Ammon's horn (tissue), 1 donor: ENCODE measurements at places on chromosomes 7 and 10.
A peak's percentile ranks its signal among the peaks of the same experiment; 100 is the strongest.

DNA sequence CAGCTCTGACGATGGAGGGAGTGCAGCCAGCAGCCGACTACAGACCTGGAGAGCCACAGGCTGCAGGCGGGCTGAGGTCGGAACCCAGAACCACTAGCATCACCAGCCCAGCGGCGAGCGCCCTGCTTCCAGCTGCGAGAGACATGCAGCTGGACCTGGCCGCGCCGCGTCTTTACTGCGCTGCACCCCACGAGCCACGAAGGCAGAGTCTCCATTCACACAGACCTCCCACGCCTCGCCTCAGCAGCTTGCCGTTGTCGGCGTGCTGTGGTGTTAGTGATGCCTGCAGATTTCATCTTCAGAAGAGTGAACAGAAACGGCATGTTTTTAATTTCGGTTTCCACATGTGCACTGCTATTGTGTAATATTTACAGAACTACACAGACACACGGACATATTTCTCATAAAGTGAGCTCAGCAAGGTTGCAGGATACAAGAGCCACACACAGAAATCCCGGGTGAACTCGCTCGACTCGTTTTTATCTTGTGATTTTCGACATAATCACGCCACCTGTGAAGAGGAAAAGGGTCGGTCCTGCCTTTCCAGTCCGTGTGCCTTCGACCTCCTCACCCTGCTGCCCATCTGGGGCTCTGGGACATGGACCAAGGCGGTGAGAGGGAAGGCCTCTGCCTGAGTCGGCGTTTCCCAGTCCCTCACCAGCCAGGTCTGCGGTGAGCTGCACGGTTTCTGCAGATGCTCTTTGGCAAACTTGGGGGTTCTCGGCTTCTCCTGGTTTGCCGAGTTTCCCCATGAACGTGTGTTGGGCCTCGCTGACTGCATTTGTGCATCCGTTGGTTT, 252.2 kb downstream of the ELFN1 start:
- DNase-seq, result peak; percentile 40

DNA sequence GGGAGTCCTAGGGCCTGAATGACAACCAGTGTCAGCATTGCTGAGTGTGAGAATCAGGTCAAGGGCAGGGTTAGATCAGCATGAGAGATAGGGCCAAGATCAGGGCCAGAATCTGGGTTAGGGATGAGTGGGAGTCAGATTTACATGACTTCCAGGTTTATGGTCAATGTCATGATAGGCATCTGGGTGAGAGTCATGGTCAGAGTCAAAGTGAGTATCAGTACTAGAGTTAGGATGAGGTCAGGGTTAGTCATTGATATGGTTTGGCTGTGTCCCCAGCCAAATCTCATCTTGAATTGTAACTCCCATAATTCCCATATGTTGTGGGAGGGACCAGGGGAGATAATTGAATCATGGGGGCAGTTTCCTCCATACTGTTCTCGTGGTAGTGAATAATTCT, 12.3 kb downstream of the MRPS24 start:
- no peak for DNase-seq

DNA sequence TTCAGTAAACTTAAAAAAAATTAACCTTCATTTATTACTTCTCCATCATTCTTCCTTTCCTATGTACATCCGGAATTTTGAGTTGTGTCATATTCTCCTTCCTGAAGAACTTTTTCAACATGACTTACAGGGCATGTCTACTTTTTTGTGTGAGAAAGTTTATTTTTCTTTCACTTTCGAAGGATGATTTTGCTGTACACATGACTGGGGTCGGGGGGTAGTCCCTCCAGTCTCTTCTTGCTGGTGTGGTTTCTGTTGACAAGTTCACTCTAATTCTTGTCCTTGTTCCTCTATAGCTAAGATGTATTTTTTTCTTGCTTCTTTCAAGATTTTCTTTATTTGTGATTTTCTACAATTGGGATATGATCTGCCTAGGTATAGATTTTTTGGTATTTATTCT, 55.8 kb downstream of the INPP5A start:
- no peak for DNase-seq

DNA sequence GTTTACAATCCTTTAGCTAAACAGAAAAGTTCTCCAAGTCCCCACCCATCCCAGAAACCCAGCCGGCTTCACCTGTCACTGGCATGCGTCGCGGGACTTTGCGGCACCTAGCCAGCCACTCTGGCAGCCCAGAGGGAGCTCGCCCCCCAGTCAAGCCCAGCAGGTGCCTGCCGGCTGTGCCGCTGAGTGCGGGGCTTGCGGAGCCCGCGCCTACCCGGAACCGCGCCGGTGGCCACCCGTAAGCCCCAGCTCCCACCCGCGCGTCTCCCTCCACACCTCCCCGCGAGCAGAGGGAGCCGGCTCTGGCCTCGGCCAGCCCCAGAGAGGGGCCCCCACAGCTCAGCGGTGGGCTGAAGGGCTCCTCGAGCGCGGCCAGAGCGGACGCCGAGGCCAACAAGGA, 446.1 kb downstream of the GRM8 start:
- DNase-seq, result no peak

- peak; percentile 77 for DNase-seq
Observed at GRCh38 chr10:6300106-6300783, 97.5 kb downstream of the PFKFB3 start.

DNA sequence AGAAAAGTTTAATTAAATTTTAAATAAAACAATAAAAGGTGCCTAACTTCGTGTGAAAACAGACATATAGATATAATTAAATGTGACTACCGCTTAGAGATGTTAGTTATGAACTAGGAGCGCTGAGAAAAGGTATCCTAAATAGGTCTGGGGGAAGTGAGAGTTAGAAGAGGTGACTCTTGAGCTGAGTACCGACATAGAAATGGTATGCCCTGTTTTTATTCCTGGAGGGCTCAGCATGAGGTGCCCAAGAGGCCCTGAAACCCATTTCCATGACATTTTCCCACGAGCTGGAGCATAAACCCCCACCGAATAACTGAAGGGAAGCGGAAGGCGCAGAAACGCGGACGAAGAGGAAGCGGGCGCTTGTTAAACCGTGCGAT, 433 bp upstream of the STARD3NL start:
- DNase-seq, result no peak

DNA sequence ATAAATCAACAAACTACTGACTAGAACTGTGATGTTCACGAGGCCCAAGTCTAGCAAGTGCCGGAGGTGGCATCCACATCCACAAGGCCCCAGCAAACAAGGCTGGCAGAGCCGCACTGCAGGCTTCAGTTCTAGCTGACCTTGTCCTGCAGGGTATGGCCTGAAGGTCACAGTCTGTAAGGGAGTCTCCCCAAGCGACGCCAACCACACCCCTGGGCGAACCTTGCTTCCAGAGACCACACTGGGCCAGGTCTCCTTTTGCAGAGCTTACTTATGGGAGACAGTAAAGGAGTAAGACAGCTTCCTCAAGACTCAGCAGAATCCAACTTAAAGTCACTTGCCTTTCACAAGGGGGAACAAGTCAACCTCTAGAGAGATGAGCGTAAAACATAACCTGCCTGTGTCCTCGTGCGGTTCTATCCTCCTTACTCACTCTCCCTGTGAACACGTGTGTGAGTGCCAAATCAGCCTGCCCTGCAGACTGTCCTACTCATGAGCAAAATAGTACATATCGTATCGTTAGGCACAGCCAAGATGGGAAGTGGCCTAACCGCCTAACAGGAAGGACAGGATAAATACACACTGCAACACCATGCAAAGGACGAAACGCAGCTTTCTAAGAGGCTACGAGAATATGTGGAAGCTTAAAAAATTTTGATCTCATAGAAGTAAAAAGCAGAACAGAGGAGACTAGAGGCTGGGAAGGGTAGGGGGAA, 22.7 kb downstream of the FAM53B start:
- peak; percentile 81 for DNase-seq

DNA sequence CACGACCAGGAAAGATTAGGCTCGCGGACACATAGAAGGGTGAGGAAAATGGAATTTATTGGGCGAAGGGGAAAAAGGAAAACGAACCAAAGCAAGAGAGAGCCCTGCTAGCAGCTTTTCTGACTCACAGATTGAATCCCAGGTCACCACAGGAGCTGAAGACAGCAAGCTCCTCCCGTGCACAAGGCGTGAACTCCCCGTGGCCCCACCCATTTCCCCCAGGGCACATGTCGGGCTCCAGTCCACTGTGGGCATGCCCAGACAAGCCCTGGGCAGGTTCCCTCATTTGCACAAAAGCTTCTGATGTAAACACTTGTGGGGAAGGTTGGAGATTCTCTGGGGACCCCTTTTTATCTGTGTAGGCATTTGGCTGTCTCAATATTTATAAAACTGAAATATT, 582.4 kb downstream of the SUGCT start:
- DNase-seq, result no peak

DNA sequence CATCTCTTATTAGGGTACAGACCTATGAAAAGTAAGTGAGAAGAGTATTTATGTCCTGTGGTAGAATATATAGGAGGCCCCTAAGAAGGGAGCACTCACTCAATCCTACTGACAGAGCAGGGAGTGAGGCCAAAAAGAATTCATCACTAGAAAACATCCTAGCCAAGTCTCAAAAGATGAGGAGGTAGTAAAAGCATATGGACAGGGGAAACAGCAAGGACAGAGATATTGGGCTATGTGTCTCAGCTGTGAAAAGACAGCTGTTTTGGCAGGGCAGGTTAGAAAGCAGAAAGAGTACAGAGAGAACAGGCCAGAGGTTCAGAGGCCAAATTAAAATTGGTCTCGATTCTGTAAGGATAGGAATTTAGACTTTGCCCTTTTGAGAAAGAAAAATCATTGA, 548.3 kb upstream of the ANKRD30A start:
- DNase-seq, result no peak

DNA sequence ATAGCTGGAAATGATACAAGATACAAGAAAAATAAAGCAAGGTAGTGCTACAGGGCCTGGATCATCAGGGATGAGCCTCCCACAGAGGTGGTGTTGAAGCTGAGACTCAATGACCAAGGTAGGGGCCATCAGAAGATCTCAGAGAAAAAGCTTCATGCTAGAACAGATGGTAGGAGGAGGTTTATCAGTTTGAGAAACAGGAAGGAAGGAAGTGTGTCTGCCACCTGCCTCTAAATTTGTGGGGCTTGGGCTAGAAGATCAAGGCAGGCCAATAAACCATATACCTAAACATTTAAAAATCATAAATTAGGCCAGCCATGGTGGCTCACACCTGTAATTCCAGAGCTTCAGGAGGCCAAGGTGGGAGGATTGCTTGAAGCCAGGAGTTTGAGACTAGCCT, 410.8 kb upstream of the PRKCQ start:
- no peak for DNase-seq

DNA sequence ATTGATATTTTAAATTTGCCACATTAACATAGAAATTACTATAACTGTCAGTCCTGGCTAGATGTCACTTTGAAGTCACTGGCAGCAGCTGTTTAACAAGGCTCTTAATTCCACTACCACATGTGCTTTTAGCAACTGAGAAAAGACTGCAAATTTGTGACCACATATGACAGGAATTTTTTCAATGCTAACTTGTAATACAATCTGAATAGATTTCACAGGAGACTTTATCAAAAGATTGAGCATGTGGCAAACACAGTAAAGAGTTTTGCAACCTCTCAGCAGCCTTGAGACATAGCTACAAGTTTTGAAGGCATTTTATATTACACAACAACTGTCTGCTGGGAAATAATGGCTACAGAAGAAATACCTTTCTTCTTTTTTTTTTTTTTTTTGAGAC, 73.0 kb downstream of the MICU1 start:
- no peak for DNase-seq

DNA sequence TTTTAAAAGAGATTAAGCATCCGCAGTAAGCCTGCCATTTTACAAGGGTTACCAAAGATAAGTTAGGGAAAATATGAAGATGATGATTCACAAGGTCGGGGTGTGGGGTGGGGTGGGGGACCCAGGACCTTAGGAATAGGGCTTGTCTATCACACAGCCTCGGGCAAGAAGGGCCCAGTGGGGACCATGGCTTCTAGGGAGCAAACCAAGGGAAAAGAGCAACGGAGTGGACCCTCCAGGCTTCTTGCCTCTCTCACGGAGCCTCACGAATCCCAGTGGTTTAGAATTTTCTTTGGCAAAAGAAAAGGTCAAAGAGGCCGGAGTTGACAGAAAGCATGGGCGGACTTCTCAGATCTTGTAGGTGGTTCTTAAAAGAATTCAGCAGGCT, 1.3 kb downstream of the PRKCQ start:
- DNase-seq, result no peak

DNA sequence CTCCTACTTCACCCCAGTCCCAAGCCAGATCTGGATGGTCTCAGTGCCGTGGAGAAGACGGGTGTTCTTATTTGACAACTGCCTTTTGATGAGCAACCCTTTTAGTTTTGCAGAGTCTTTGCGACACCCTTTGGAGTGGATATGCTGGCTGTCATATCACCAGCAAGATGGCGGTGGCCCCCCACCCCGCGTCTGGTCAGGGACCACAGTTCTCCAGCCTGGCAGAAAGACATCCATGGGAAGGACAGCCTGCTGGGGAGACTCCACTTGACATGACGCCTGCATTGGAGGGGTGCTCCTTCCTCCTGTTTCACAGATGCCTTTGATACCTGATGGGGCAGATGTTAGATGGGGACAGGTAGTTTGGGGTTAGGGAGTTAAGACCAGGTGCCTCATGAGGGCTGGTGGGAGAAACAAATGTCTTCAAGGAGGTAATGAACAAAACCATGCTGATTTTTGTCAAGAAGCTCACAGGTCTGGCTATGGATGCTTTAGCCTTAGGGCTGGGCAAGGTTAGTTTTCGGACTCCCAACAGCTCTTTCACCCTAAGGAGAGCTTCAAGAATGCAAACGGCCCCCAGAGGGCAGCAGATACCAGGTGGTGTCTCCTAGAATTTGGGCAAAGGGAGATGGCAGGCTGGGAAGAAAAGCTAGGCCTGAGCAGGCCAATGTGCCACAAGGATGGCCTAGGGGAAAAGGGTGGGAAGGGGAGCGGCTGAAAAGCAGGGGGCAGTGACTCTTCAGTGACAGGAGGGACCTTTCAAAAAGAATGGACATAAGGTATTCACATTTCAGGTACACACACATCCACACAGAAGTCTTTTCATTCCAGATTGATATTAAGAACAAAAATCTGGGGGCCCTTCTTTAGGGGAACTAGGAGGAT, 95.2 kb downstream of the CLEC2L start:
- DNase-seq, result peak; percentile 39

GRCh38 chr7:4436936-4437335, 245.2 kb upstream of the FOXK1 start:
- no peak for DNase-seq

DNA sequence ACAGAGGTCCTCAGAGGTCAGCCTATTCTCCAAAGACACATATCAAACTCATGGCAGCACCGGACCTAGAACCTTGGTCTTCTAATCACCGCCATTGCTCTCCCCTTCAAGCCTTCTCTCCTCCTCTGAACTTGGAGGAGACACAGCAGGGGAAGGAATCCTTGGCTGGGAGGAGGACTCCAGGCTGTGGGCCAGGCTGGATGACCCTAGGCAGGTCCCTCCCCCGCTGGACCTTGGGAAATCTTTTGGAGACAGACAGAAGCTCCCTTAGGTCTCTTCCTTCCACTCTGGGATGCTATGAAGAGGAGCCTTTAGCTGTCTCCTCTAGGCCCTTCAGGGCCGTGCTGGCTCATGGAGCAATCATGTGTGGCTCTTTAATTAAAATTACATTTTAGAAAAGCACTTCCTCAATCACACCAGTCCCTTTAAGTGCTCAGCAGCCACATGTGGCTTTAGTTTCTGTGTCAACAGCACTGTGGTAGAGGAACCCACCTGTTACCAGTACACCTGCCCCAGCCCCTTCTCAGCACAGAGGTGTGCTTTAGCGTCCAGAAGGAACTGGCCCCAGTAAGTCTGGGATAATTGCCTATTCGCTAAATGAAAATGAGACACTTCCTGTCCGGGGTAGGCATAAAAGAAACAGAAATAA, 238.2 kb downstream of the CELF2 start:
- DNase-seq, result no peak
